Stromal cell of bone marrow (primary cell): ENCODE measurements at places on chromosomes 1 and 21.

GRCh38 chr21:45136927-45137611 is 62.7 kb downstream of the ADARB1 start:
- peak; percentile 69 for DNase-seq

GRCh38 chr1:194512957-194513356 is 1326.5 kb upstream of the B3GALT2 start:
- DNase-seq, result no peak

DNA sequence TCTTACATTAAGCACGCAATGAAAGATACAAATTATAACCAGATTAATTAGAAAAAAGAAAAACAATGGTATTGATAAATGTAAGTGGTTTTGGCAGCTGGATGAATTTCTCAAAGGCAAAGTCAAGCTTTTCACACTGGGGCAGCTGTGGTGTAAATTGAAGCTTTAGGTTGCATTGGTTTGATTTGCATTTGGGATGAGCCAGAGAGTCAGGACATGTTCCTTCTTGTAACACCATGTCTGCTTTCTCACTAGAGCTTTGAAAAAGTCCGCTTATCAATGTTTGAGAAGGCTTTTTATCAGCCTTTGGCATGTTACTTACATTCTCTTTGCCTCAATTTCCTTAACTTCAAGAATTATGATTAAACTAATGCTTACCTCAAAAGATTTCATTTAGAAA is 173.9 kb downstream of the GPATCH2 start:
- DNase-seq, result no peak

DNA sequence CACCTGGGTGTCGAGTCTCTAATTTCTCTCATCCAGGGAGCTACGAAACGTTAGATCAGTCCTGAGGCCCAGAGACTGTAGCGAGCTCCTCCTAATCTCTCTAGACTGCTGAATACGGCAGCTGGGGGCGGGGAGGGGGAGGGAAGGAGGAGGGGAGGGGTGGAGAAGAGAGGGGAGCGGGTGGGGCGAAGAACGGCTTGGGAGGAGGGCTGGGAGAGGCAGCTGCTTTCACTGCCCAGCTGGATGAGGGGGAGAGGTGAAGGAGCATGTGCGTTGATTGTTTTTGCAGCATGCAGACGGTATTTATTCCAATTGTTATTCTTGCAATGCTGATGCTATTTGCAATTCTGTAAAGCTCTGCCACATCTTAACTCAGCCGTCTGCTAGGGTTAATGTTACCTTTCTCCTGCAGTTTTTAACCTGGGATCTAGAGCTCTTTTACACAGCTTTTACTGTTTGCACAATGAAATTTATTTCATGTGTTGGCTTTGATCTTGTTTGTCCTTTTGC is 790 bp downstream of the DNAJC6 start:
- no peak for DNase-seq

DNA sequence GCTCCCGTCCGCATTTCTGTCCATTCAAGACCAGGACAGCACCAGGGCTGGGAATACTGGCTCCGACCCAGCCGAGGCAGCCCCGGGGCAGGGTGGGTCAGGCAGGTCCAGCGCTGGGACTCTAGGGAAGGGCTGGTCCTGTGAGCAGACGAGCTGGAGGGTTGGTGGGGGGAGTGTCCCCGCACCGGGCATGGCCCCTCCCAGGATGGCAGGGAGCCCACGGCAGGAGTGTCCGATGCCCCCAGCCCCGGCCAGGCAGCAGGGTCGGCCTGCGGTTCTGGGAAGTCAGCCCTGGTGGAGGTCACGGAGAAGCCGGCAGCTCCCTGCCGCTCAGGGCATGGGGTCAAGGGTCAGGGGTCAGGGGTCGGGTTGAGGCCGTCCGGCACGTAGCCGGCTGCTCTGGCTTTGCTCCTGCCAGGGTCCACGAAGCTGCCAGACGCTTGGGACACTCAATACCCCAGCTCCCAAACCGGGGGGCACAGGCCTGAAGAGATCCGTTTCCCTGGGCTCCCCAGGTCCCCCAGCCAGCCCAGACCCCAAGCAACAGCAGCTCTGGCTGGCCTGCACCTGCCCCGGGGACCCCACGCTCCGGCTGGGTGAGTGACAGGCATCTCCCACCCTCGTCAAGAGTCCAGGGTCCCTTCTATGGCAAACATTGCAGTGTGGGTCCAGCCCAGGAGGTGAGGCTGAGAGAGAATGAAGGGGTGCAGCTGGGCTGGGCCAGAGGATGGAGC is 6.7 kb downstream of the C1QTNF12 start:
- no peak for DNase-seq

GRCh38 chr1:16009030-16009460 is 5.0 kb downstream of the SRARP start:
- peak; percentile 33 for DNase-seq

DNA sequence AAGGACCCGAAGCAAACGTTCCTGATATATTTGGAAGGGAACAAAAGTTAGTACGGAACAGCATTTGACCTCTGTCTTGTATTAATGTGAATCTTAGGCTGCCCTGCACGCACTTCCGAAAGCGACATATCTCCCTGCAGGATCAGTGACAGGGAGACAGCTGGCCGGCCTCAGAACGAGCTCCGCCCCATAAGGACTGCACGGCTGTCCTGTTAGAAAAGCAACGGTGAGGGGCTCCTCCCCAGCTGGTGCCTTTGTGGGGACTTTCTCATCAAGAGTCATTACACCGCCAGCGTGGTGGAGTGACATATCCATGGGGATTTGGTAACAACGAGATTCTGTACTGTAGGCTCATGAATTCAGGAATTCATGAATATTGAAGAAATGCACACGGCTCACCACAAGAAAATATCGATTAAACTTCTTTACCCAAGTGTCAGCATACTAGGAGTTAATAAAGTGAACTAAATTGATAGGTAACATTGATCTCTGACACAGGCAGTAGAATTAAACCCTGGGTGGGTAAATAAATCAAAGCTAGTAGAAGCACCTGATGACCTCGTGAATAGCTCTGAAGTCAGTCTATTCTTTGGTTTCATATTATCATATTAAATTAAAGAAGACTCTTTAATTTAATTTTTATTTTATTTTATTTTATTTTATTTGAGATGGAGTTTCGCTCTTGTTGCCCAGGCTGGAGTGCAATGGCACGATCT is 8.1 kb upstream of the GREM2 start:
- DNase-seq, result no peak

GRCh38 chr1:201711811-201712210 is 117.1 kb upstream of the IPO9 start:
- DNase-seq, result no peak

DNA sequence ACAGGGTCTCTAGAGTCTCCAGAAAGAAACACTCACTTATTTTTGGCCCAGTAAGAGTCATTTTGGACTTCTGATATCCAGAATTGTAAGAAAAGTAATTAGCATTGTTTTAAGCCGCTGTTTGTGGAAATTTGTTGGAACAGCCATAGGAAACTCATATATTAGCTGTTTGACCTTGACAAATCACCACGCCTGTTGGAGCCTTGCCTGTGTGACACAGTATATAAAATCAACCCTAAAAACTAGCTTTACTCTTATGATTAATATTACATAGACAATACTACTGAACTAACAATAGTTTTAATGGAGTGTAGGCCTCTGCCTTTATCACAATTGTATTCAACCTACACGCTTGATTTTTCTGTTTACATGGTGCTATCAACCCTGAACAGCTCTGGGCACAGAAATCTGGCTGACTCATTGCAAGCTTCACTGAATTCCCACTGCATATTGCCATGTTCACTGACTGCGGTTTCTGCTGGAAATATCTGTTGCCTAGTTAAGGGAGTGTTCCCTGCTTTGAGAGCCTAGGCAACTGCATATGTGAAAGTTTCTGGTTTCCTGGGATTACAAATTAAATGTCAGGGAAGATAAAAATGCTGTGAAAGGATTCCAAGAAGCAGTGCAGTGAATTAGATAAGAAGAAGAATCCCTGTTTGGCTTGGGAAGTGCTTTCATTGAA is 419.5 kb upstream of the DEPDC1 start:
- DNase-seq, result peak; percentile 93

- DNase-seq, result no peak
Measured at GRCh38 chr21:25199944-25200343, 407.3 kb downstream of the MRPL39 start.

- no peak for DNase-seq
Measured at GRCh38 chr1:205575294-205575885, 56.4 kb downstream of the ELK4 start.

DNA sequence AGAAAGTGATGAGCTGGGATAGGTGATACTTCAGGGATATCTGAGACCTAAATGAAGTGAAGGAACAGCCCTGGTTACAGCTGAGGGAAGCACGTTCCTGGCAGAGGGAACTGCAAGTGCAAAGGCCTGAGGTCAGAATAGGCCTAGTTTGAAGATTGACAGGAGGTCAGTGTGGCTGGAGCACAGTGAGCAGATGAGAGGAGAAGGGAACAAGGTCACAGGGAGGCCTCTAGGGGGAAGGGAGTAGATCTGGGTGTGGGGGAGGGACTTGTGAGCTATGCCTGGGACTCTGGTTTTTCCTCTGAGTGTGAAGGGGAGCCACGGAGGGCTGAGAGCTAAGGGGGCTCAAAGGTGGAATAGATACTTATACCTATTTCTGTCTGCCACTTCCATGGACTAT is 736.4 kb downstream of the MATN1 start:
- DNase-seq, result no peak

GRCh38 chr1:41712081-41712480 is 206.6 kb downstream of the HIVEP3 start:
- no peak for DNase-seq

DNA sequence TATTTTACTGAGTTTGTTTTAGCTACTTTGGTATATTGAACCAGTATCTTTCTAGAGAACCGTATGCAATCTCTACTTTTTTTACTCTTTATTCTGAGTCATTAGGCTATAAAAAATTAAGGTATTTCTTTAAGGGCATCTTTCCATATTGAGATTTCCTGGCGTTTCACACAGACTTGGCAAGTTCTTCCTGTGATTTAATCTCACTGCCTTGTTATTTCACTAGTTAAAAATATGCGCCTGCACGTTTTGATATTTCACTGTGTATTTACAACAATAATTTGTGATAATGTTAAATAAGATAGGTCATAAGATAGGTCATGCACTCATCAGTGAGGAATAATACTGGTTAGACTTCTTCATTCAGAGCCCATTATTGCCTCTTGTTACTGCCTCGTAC is 16.2 kb upstream of the CR1L start:
- no peak for DNase-seq

DNA sequence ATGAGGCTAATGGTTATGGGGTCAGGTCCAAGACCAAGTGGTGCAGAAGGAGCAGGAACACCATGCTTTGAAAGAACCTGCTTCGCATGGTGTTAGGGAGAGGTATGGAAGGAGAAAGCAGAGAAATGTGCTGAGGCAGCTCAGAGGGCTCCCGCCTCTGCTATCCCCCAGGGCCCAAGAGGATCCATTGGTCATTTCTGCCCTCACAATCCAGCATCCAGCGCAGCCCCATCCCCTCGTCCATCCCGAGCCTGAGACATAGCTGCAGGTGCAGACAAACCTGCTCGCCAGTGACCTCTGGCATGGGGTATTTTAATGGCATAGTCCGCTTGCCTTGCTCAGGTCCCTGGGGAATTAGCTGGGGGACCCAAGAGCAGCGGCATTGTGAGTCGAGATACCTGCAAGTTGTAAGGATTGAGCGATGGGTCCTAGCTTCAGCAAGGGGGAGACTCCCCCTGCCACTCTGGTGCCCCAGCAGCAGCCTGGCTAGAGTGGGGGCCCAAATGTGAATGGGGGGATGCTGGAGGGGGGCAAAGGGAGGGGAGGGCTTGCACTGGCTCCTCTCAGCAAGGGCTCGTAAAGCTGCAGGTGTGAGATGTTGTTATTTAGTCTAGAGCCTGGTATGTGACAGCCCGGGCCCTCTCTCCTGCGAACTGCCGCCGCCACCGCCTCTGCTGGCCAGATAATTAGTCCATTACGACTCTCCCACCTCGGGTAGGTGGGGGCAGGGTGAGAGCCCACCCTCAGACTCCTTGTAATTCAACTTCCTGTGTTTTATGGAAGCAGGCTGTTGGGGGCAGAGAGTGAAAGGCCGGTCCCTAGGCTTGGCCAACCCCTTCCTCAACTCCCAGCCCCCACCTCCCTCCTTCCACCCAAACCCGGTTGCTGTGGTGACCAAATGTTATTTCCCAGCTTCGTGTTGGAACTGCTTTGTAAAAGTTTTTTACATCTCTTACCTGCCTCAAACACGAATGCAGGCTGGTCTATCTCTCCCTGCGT is 118.8 kb downstream of the RNF220 start:
- DNase-seq, result no peak

DNA sequence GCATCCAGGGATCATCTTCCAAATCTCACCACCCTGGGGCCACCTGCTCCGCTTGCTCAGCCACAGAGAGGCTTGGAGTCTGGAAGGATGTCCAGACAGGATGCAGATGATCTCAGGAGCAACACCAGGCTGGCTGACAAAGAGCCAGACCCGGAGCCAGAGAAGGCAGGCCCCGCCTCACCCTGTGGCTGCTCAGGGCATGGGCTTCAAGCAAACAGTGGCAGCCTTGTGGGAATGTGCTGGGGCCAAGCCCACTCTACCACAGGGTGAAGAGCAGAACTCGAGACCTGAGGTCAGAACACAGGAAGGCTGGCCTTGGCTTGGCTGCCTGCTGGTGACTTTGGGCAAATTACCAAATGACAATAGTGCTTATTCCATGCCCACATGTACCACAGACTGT is 45.5 kb downstream of the MRPL37 start:
- DNase-seq, result no peak

DNA sequence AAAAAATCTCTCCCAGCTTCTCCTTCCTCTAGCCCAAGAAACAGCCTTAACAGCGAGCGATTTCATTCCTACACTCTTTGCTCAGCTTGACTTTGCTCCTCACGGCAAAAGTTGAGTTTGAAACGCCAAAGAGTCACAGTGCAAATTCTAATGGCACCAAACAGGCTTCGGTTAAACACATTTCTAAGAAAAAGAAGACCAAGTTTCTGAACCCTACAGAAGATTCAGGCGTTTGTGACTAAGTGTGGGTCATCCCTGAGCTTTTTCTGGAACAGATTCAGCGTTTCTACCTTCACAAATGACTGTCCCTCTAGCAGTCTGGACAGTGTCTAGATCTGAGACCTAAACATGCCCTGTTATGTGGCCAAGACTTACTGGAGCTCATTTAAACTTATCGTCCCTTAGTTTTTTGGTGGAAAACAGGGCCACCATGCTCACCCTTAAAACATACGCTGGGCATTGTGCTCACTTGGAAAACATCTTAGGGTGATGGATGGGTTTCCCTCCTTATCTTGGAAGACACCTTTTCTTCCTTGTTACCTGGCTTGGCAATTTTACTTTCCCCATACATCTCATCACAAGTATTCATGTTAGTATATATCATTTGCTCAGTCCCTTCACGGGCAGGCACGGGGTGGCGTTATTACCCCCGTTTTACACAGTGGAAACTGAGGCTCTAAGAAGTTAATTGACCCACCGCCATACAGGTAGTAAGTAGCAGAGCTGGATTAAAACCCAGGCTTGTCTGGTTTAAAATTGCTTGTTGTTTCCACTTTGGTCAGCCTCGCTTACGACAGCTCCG is 1.0 kb downstream of the C1orf198 start:
- DNase-seq, result no peak

GRCh38 chr1:186950547-186950946 is 121.8 kb downstream of the PLA2G4A start:
- no peak for DNase-seq

DNA sequence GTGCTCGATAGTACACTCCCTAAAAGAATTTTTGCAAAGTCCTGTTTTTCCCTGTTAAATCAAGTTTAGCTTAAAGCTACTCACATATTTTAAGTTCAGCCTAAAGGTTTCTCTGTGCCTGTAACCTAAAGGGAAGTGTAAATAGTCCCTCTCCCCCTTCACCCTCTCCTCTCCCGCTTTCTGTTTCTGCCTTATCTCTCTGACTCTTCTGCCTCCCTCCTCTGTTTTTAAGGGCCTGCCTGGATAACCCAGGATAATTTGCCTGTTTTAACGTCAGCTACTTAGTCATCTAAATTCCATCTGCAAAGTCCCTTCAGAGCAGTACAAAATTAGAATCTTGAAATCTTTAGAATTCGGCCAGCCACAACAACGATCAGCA is 92.6 kb downstream of the NID1 start:
- peak; percentile 70 for DNase-seq
